ENCODE measurements at places on chromosomes 12 and 14.

DNA sequence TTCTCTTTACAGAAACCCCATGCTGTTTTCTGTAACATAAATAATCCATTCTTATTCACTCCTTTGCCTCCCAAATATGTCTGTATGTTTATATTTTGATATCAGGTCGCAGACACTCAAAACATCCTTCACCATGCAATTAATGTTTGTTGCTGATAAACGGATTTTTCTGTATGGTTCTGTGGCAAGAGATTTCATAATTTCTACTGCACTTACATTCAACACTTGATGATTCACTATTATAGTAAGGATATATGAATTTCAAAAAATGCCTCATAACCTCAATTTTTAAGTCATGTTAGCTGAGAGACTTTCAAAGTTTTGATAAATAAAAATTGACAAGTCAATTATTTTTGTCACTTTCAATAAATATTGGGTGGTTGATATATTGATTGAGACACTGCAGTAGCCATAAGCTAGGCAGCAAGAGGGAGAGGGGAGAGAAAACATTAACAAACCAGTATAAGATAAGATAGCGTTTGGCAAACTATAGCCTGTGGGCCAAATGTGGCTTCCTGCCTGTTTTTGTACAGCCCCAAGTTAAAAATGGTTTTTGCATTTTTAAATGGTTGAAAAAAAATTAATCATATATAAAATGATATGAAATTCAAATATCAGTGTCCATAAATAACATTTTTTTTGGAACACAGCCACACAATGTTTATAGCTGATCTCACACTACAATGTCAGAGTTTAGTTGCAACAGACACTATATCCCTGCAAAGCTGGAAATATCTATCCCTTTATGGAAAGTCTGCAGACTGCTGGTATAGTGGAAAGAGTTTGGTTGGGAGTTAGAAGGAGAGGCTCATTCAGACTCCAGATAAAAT is 18.3 kb downstream of the ALDH6A1 start:
- DNase-seq, result no peak

DNA sequence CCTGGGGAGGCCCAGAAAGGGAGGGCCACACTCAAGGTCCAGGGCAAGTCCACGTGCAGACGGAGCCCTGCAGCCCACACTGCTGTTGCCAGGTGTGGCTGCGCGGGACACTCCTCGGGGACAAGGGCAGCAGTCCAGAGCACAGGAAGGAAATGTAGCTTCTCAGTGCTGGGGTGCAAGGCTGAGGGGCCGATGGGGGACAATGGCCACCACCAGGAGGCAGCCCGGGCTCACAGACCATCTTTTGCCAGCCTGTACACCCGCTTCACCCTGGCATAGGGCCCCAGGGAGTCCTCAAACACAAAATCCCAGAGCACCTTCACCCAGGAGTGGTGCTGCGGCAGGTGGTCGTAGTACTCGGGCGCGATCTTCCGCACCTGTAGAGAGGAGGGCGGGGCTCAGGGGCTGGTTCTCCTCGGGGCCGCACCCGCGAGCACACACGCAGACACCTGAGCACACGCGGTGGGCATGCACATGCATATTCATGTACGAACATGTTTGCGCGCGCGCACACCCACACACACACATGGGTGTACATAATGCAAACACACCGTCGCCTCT is 12.8 kb downstream of the DEGS2 start:
- DNase-seq, result no peak

DNA sequence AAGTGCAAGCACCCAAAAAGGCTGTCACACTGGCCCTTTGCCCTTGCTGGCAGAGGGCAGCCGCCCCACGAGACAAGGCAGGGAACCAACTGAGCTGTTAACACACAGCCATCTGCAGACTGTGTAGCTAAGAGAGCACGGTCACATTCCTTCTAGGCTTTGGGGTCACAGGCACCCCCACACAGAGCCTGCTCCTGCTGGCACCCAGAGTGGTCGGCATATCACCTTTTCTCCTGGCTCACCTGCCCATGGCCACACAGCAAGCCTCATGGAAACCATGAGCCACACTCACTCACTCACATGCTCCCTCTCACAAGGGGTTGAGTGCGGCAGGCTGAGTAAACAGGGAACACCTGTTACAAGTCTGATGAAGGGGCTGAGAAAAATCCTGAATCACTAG is 214.5 kb downstream of the PCNX1 start:
- no peak for DNase-seq

DNA sequence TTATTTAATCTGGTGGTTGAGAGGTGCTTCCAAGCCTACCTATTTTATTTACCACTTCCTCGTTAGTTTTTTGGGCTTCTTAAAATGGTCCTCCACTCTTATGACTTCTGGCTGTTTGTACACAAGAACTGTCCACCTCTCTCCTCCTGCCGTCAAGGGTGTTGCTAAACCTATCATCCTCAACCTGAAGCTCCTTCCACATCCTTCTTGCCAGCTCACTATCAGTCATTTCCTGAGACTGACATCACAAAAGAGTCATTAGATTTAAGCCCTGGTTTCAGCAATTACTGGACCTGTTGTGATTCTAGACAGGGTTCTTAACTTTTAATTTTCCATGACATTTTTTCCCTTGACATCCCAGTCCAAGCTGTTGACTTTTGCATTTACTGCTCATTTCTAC is 91.9 kb downstream of the BICD1 start:
- DNase-seq, result peak; percentile 19

DNA sequence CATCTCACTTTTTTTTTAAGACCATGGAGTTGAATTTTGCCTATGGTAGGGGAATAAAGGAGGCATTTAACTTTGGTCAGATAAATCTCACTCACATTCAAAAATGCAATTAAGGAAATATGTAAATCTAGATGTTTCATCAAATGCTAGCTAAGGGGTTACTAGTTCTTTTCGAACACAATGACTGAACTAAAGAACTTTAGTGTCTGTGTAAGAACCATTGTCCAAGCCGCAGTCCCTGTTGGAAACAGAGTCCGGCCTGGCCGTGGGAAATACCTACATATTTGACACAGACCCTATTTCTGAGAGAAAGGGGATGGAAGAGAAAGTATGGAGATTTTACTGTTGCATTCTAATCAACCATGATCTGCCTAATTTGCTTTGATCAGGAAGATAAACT is 17.4 kb downstream of the LGR5 start:
- DNase-seq, result no peak

GRCh38 chr14:102975662-102976061 is 53.2 kb downstream of the AMN start:
- DNase-seq, result no peak

Measured in keratinocyte (primary cell).